CD8-positive, alpha-beta memory T cell (primary cell): ENCODE measurements at places on chromosomes 11 and 22. TPM values are rescaled to one million over a fixed set of nuclear protein-coding genes. Genes with fewer than 3 reads are reported as not detected.

DNA sequence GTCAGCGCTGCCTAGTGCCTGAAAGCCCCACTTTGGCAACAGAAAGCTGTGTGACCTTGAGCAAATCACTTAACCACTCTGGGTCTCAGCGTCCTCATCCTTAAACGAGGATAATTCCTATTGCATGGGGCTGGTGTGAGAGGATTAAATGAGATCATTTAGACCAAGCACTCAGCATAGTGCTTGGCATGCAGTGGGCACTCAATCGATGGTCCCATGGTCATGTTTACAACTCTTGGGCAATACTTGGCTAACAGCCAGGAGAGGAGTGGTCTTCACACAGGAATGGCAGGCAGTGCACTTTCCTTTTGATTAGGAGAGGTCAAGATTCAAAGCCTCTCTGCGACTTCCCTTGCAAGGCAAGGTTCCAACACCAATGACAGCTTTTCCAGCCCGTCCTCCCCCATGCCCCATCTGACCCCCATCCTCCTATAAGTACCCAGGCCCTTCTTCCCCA is 14.1 kb downstream of the TNKS1BP1 start:
- no peak for DNase-seq

GRCh38 chr11:66150140-66150539 is 80.1 kb downstream of the PACS1 start:
- DNase-seq, result no peak

GRCh38 chr11:75626889-75627529 is 41.8 kb downstream of the MAP6 start:
- DNase-seq, result no peak

The TMEM135 gene
- 18.8 TPM for total RNA-seq

GRCh38 chr11:37657645-37658044 is 1059.6 kb upstream of the RAG2 start:
- DNase-seq, result no peak

- DNase-seq, result no peak
Measured at GRCh38 chr11:60926500-60926899, 2.2 kb downstream of the TMEM132A start.

- DNase-seq, result no peak
Measured at GRCh38 chr11:16933291-16933690, 80.9 kb downstream of the PLEKHA7 start.

- no peak for DNase-seq
Measured at GRCh38 chr11:60347084-60347797, 20.2 kb downstream of the MS4A6E start.

DNA sequence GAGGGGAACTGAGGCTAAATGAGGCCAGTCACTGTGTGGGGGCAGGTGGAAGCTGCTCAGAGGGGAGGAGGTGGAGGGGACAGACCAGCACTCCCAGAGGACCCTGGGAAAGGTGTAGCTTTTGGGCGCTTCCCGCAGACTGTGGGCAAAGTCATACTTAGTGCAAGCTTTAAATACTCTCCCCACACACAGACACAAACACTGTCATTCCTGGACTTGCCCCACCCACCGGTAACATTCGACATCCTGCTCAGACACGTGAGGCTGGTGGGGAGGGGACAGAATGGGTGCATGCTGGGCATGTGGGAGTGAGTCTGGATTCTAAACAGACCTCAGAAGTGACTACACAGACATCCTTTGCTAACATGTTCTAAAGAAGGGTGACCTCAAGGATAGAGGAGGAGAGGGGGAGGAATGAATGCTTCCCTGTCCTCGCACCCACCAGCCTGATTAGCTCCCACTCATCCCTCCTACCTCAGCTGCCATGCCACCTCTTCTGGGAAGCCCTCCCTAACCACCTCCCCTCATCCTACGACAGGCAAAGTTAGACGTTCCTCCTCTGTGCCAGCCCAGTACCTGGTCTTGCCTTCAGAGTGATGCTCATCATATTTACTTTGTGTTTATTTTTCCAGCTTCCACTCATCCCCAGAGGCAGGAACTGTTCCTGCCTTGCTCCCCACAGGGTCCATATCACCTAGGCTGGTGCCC is 22.2 kb downstream of the TSKU start:
- DNase-seq, result peak; percentile 13

DNA sequence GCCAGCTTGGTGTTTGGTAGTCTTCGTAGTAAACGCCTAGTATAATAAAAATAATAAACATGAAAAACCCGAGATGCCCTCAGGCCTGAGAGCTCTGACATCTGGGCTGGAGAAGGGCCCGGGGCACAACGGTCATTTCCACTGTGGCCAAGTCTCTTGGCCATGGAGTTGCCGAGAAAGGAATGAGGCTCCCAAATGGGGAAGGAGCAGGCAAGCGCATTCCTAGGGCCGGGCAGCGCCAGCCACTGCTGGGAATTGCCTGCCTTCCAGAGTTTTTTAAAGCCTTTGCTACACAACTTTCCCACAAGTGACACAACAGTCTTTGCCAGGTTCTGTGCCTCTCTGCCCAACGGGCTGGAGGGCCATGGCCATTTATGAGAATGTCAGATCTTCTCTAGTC is 103.4 kb downstream of the NAV2 start:
- no peak for DNase-seq

The VWCE gene
- 12.4 TPM for total RNA-seq

DNA sequence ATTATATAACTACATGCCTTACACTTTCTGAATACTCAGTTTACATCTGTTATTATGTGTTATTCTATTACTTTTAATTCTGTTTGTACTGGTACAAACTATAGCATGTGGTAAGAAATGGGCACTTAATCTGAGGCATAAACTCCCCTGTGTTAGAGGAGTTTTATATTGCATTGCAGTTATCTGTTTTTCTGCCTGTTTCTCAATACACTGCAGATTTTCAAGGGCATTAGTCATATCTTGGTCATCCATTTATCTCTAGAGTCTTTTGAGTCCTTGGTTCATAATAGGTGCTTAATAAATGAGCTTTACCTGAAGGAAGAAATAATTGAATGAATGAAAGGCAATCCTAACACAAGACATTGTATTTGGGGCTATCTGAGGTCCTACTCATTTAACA is 182.9 kb upstream of the CTSC start:
- DNase-seq, result no peak

The OR51D1 gene
- not detected for total RNA-seq

DNA sequence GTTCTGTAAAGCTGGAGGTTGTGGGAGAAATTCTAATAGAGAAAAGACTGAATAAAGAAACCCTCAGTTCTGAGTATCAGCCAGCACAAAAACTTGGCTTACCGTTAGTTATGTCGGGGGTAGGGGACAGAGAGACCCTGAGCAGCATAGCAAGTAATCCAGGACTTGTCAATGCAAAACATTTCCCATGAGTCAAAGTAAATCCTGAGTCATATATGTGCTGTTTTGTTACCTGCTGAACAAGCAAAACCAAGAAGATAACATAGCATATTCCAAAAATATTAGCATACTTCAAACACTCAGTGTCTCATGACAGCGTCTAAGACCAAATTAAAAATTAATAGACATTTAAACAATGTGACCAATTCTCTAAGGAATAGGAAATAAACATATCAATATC is 75.1 kb upstream of the LUZP2 start:
- DNase-seq, result no peak

DNA sequence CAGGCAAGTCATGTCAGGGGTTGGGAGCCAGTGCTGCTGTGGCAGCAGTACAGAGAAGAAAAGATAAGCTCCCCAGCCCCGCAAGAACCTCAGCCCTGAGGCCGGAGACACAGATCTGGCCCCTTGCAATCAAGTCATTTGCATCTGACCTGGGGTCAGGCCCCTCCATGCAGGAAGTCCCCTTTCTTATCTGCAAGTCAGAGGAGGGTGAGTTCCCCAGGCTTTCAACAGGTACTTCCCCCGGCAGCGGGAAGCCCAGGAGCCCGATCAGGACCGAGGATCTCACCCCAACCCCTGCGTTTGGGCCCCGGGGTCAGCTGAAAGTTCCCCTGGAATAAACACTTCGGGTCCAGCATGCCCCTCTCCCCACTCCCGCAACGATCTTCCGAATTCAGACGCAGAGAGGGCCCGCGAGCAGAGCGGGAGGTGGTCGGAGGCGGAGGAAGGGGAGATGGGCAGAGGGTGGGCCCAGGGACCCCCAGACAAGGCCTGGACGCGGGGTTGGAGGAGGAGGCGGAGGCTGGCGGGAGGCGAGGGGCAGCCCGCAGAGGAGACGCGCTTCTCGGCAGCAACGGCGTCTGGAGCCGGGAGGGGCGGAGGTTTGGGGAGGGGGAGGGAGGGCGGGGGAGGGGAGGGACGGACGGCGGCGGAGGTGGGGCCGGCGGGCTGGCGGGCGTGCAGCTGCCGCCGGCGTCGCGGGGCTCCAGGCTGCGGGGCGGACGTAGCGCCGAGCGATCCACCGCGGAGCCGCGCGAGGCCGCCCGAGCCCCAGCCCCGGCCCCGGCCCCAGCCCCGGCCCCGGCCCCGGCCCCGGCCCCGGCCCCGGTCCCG is at the start of gene TSPAN18:
TSS of gene TSPAN18 (plus strand) at position 680 of the 831 bp plus-strand sequence. CDS start 179,455 bp downstream, outside the sequence.
- peak; percentile 22 for DNase-seq

- DNase-seq, result no peak
Measured at GRCh38 chr11:127862406-127862805, 725.0 kb downstream of the ETS1 start.

GRCh38 chr11:2194877-2195755 is 23.5 kb upstream of the TH start:
- DNase-seq, result peak; percentile 27

The SERHL2 gene
- 1.3 TPM for total RNA-seq

The KRTAP5-1 gene
- total RNA-seq, result not detected

GRCh38 chr11:120215634-120216033 is 4.8 kb downstream of the OAF start:
- DNase-seq, result no peak

GRCh38 chr11:134224710-134225664 is 516 bp downstream of the VPS26B start:
- DNase-seq, result peak; percentile 31

The NELL1 gene
- not detected for total RNA-seq

- no peak for DNase-seq
Measured at GRCh38 chr11:113947994-113948393, 26.9 kb upstream of the HTR3A start.

DNA sequence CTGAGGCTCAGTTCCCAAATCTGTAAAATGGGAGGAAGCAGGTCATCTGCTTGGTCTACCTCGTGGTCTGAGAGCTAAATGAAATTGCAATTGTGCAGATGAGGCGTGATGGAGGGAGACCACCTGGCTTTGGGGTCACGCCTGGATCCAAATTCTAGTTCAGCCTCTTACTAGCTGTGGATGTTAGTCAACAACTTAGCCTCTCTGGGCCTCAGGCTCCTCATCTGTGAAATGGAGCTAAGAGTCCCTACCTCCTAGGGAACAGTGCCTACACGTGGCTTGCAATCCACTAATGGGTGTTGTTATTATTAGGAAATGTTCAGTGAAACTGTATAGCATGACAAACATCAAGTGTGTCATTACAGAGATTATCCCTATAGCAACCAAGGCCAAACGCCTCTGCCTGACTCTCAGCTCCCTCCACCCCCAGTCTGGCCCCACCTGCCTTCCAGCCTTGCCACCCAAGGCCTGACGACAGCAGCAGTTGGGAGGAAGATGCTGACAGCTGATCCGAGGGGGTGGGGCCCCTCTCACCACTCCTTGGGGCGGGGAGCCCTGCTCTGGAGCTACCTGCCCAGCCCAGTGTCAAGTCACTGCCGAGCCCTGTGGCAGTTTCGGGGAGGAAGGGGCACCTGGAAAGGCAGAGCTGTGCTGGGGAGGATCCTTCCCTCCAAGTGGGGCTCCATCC is 1.7 kb upstream of the RHOD start:
- no peak for DNase-seq

DNA sequence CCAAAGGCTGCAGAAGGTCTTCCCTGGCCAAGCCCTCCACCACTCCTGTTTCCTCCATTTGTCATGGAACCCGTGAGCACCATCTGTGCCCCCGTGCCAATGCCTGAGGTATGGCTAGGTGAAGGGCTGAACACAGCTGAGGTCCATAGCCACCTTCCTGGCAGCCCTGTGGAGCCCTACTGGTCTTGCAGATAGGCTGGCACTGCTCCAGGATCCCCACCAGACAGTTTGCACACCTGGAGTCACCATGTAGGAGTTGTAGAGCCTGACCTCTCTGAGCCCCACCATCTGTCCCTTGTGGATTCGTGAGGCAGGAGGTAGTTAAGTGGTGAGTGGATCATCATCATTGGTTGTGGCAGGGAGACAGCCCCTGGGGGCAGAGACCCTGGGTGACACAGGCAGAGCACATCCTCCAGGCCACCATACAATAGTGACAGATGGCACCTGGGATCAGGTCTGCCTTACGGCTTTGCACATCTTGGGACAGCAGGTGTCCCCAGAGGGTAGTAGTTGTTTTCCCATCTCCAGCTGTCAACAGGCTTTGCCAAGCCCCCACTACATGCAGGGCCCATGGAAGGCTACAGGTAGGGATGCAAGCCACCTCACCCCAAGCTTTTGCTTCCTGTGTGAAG is 52.5 kb upstream of the SUSD2 start:
- no peak for DNase-seq

GRCh38 chr11:115598257-115598901 is 94.2 kb upstream of the CADM1 start:
- no peak for DNase-seq

DNA sequence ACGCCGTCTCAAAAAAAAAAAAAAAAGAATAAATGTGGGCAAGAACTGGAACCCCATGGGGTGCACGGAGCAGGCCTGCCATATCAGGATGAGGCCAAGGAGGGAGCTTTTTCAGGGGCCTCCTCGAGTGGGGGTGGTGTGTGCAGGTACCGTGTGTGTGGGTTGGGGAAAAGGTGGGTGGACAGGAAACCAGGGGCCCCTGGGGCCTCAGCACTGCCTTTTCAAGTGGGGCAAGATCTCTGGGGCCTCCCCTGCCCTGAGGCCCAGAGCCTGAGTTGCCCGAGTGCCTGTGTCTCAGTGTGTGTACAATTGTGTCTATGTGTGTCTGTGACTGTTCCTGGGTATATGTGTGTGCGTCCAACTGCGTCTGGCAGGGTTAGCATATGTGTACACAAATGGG is 23.8 kb downstream of the TEF start:
- no peak for DNase-seq

The MMP8 gene
- total RNA-seq, result not detected

- DNase-seq, result no peak
Measured at GRCh38 chr22:32556159-32556558, 81.5 kb downstream of the FBXO7 start.

The MMP10 gene
- total RNA-seq, result not detected

DNA sequence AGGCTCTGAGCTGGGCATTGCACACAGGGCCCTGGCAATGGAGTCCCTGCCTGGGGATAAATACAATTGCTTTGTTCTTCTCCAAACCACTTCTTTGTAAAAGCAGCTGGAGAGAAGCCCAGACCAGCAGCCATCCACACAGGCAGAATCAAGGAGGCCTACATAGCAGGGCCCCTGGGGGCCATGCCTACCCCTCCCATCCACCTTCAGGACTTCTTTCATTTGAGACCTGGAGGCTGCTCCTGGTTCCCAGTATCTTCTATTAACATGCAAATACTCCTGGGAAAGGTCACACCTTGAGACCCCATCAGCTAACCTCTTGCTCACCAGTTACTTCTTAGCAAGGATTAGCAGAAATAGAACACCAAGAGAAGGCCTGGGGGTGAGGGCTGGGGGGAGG is 511.1 kb downstream of the SOX6 start:
- no peak for DNase-seq

- no peak for DNase-seq
Measured at GRCh38 chr22:37174964-37175363, 13.1 kb downstream of the C1QTNF6 start.

- no peak for DNase-seq
Measured at GRCh38 chr11:28631148-28631547, 523.0 kb downstream of the METTL15 start.

The RRAS2 gene
- total RNA-seq, result 70.1 TPM

- DNase-seq, result no peak
Measured at GRCh38 chr11:65060913-65061408, 2.6 kb upstream of the NAALADL1 start.

- no peak for DNase-seq
Measured at GRCh38 chr11:48122656-48123055, 94.0 kb upstream of the OR4B1 start.
